ENCODE measurements at places on chromosomes 2 and 18. TPM values are rescaled to one million over a fixed set of nuclear protein-coding genes. Genes with fewer than 3 reads are reported as not detected.

ITGA4 gene
- 71.0 TPM for total RNA-seq

- H3K27me3 ChIP-seq: no peaks in the 10 kb centered on the region
- no peaks in the 10 kb centered on the region for H3K36me3 ChIP-seq
- DNase-seq: no peak
- no peak overlapping the region for H3K27ac ChIP-seq
- no peak overlapping the region for H3K4me3 ChIP-seq
- H3K4me1 ChIP-seq: no peaks in the 10 kb centered on the region
Observed at GRCh38 chr2:187329586-187329985, 118.5 kb downstream of the CALCRL start.

DNA sequence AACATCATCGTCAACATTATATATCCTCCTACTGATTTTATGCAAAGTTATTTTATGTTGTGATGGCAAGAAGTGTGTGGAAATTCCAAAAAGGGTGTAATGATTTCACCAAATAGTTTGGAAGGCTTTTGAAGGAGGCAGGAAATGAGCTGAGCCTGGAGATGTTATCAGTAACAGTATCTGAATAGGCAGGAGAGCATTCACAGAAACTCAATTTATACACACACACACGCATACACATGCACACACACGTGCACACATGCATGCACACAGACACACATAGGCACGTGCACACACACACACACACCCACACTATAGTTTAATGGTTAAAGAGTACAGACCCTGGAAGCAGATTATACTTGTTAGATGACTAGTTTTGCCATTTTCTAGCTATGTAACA lies 47.3 kb downstream of the ARHGEF4 start:
- no peak for DNase-seq
- H3K4me1 ChIP-seq: no peaks in the 10 kb centered on the region
- no peak overlapping the region for H3K27ac ChIP-seq
- H3K4me3 ChIP-seq: no peak overlapping the region
- no peaks in the 10 kb centered on the region for H3K36me3 ChIP-seq
- no peaks in the 10 kb centered on the region for H3K27me3 ChIP-seq

GRCh38 chr2:127913808-127914457 lies 28.2 kb upstream of the AMMECR1L start:
- no peak overlapping the region for H3K4me3 ChIP-seq
- no peaks in the 10 kb centered on the region for H3K27me3 ChIP-seq
- DNase-seq: no peak
- no peaks in the 10 kb centered on the region for H3K36me3 ChIP-seq

DNA sequence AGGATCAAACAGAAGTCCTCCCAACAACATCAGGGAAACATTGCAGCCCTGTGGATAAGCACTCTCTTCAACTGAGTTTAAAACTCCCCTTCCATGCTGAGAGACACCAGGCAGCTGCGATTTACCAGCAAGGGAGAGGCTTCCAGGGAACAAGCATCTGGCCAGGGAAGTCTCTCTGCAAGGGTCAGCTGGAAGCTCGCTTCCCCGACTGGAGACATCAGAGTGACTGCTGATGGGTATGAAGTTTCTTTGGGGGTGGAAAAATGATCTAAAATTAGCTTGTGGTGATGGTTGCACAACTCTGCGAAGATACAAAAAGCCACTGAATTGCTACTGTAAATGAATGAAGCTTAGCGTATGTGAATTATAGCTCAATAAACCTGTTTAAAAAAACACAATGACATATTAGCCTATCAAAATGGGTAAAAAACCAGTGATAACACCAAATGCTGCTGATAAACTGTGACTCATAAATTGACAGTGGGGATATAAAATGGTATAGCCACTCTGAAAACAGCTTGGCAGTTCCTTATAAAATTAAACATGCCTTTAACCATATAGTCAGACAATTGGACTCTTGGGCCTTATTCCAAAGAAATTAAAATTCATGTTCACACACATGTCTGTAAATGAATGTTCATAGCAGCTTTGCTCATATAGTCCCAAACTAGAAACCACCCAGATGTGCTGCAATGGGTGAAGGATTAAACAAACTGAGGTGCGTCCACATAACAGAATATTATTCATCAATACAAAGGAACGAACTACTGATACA lies 1082.0 kb downstream of the SOCS6 start:
- H3K4me1 ChIP-seq: peaks cover 11% of the 10 kb centered on the region
- no peaks in the 10 kb centered on the region for H3K27me3 ChIP-seq
- H3K27ac ChIP-seq: no peak overlapping the region
- H3K36me3 ChIP-seq: no peaks in the 10 kb centered on the region

DNA sequence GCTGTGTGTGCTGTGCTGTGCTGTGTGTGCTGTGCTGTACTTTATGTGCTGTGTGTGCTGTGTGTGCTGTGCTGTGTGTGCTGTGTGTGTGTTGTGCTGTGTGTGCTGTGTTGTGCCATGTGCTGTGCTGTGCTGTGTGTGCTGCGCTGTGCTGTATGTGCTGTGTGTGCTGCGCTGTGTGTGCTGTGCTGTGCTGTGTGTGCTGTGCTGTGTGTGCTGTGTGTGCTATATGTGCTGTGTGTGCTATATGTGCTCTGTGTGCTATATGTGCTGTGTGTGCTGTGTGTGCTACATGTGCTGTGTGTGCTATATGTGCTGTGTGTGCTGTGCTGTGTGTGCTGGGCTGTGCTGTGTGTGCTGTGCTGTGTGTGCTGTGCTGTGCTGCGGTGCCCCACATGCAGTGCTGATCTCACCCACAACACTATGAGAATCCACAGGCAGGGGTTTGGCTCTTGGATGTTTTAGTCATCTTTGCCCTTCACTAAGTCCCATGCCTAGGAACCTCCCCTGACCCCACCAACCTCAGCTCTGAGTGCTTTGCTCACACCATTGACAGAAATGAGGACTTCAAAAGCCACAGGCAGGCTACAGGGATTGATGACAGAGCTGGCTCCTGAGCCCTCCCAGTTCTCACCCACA lies 30.5 kb upstream of the MAL start:
- H3K4me1 ChIP-seq: peaks cover 4% of the 10 kb centered on the region
- H3K27me3 ChIP-seq: peaks cover 6% of the 10 kb centered on the region
- DNase-seq: no peak
- no peak overlapping the region for H3K27ac ChIP-seq

KYNU gene
- total RNA-seq: 18.7 TPM

DNA sequence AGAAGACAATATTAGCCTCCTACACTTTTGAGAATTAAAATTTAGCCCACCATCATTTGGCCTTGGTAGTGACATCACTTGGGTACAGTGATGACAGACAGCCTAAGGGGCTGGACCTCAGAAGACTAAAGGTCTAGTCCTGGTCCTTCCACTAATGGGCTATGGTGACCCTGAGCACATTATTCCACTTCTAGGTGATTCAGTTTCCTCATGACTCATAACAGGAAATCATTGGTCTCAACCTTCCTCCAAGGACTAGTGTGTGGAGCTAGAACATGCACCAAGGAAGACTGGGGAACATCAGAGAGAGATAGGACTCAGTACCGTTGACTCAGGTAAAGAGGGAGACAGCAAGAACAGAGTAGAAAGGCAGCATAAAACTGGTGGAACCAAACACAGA lies 64.0 kb downstream of the TFCP2L1 start:
- DNase-seq: no peak
- H3K27me3 ChIP-seq: no peaks in the 10 kb centered on the region
- H3K36me3 ChIP-seq: peaks cover 6% of the 10 kb centered on the region
- no peak overlapping the region for H3K4me3 ChIP-seq
- H3K27ac ChIP-seq: no peak overlapping the region

DNA sequence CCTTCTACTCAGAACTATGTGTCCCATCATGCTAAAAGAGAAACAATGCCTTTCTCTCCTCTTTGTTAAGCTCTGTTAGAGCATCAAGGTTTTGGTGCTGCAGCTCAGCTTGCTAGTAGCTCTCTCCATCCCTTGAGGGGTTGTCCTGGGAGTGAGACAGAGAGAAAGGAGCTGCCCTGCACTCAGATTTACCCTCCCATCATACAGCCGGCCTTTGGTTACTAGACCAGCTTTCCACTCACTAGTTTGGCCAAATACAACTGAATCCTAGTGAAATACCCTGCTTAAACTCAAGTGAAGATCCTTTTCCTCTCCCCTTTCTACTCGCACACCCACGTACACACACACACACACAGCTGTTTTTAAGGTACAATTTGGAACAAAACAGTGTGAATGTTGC lies 2.3 kb upstream of the CHN1 start:
- peaks cover 3% of the 10 kb centered on the region for H3K27me3 ChIP-seq
- peaks cover 22% of the 10 kb centered on the region for H3K4me1 ChIP-seq
- no peak overlapping the region for H3K4me3 ChIP-seq

DNA sequence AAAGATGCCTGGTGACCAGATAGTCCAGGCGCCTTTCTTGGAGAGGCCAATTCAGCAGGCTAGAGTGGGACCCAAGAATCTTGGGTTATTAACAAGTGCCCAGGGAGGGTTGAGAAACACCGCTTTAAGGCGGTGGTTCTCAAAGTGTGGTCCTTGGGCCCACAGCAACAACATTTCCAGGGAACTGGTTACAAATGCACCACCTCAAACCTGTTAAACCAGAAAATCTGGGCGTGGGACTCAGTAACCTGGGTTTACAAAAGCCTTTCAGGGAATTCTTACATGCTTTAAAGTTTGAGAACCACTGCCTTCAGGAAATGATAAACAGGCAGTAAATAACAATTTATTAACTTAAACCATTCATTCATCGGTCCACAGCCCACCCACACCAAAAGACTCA lies 92.5 kb downstream of the SP3 start:
- no peak overlapping the region for H3K4me3 ChIP-seq
- no peaks in the 10 kb centered on the region for H3K4me1 ChIP-seq
- no peaks in the 10 kb centered on the region for H3K27me3 ChIP-seq
- no peaks in the 10 kb centered on the region for H3K36me3 ChIP-seq

FOSL2 gene
- 97.0 TPM for total RNA-seq

CHAC2 gene
- 4.0 TPM for total RNA-seq

TSGA10 gene
- total RNA-seq: 37.3 TPM

DNA sequence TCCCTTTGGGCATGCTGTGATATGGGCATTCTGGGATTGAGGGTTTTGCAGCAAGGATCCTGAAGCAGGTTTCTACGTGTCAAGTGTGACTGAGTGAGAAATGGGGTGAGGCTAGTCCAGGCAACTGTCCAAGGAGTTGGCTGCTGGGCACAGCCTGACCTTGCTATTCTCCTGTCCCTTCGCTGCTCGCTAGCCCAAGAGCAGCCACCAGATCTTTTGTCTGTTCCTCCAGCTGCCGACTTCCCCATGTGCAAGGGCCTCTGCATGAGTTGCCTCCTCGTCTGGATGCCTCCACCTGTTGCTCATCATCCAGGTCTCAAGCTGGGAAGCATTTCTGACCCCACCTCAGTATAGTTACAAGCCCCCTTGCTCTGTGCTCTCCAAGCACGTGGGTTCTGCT lies 71.1 kb downstream of the DYSF start:
- H3K27me3 ChIP-seq: no peaks in the 10 kb centered on the region
- H3K36me3 ChIP-seq: no peaks in the 10 kb centered on the region
- no peak overlapping the region for H3K27ac ChIP-seq
- no peak overlapping the region for H3K4me3 ChIP-seq

MOGAT1 gene
- not detected for total RNA-seq

ELOA2 gene
- total RNA-seq: not detected

DNA sequence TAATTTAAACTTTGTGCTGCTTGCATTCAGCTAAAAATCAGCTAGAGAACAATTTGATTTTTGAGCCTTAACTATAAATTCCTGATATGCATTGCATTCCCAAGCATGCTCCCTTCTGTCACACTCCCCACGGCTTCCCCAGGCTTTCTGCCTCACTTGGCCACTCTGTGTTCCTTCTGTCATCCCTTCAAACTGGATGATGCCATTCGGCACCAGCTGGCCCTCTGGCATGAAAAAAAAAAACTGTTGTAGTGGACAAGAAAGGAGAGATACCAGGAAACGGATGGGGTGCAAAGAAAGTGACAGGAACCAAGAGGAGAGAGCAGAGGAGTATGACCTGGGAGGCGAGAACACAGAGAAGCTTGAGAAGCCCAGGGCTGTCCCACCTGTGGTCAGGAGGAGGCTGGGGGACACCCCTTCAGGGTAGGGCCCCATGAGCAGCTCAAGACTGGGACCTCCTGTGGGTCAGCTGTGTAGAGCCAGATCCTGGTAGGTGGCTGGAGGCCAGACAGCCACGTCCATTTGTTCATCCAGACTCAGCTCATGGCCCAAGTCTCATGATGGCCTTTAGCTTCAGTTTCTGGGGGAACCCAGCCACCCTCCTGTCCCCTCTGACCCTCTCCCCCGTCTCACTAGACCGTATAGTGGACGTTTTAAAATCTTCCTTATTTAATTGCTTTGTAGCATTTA lies 211.8 kb downstream of the GBX2 start:
- H3K27ac ChIP-seq: no peak overlapping the region
- H3K36me3 ChIP-seq: no peaks in the 10 kb centered on the region
- no peak for DNase-seq

GRCh38 chr2:214169736-214170135 lies 241.1 kb upstream of the VWC2L start:
- DNase-seq: no peak
- no peaks in the 10 kb centered on the region for H3K36me3 ChIP-seq
- H3K27ac ChIP-seq: no peak overlapping the region
- no peaks in the 10 kb centered on the region for H3K4me1 ChIP-seq

CRYBA2 gene
- total RNA-seq: not detected

DNA sequence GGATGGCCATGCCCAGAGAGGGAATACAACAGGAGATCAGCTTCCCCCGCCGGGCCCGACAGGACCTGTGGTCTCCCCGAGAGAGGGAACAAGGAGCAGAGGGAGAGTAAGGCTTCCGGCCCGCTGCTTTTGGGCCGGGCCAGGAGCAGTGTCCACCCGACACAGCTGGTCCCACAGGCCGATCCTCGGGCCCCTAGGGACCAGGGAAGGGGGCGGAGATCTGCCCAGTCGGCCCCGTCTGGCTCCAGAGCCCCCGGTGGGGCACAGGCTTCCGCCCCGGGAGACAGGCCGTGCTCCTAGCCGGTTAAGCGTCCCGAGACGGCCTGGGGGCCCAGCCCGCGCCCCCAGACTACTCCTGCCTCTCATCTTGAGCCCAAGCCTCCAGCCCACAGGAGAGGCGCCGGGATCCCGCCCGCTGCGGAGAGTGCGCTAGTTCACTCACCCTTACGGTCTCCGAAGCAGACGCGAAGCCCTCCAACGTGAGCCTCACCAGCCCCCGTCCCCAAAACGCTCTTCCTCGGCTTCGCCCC lies at the start of gene MCFD2:
Gene MCFD2, minus strand, starts transcription at position 526 of the 530 bp plus-strand sequence. CDS start 6,635 bp downstream, outside the sequence.
- H3K27ac ChIP-seq: peak within 1 kb of the TSS; percentile 82
- peaks cover 5% of the 10 kb centered on the region for H3K36me3 ChIP-seq
- H3K27me3 ChIP-seq: no peaks in the 10 kb centered on the region
- H3K4me3 ChIP-seq: peak within 1 kb of the TSS; percentile 95

DNA sequence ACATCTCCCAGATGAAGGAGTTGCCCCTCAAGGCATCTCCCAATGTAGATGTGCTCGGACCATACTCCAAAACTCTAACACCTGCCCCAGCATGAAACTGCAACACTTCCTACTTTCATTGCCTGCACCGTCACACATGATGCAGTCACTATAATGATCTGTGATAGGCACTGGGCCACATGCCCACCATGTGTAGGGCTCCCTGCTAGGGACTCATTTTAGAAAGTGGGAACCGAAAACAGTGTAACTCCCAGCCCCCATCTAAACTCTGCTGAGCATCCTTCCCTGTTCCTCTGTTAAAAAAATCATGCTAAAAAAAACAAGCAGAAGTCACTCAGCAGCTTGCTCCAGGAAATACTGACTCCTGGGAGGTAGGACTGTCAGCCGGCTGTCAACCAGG lies 496.1 kb upstream of the RAB6C start:
- no peaks in the 10 kb centered on the region for H3K4me1 ChIP-seq
- DNase-seq: no peak
- H3K27me3 ChIP-seq: peaks cover 2% of the 10 kb centered on the region
- H3K27ac ChIP-seq: no peak overlapping the region
- H3K36me3 ChIP-seq: no peaks in the 10 kb centered on the region
